ENCODE measurements at places on chromosomes 12 and 14.

DNA sequence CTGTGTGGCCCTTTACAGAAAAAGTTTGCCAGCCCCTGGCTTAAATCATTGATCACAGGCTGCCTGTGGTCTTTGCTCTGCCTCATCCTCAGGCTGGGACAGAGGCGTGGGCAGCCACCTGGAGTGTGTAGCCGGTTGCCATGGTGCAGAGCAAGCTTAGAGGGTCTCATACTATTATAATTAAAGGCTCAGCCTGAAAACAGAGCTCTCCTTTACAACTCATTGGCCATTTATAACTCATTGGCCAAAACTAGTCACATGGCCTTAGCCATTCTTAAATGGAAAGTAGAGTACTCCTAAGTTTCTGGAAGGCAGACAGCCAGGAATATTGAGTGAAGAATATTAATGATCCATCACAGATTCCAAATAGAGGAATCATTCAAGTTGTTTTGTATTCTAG, 3.0 kb downstream of the HSP90B1 start:
- no peak for DNase-seq

DNA sequence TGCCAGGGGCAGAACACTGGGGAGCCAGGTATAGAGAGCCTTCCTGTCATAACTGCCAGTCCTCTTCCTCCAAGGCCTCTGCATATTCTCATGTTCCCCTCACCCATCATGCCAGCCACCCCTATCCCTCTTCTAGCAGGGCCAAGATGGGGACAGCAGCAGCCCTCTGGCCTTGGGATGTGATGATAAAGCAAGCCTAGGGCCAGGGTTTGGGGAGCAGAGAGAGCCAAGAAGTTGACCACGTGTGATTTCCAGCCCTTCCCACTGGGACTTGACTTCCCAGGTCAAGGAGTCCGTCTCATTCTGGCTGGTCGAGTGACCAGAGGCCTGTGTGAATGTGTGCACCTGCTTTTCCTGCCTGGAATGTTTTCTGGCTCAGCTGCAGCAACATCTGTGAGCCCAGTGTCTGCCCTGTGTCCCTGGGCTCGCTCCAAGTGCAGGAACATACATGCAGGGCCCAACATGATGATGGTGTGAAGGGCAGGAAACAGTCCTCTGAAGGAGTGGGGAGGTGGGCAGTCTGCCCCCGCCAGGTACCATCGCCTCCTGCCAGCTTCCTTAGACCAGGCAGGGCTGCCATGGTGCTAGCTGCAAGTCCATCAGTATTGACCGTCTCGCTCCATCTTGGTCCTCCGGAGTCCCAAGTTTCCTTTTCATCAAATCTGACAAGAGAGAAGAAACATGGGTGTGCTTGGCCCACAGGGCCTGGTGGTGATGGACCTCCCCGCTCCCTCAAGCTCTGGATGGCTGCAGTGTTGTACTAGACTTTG, 21.0 kb downstream of the VASH1 start:
- DNase-seq: no peak

DNA sequence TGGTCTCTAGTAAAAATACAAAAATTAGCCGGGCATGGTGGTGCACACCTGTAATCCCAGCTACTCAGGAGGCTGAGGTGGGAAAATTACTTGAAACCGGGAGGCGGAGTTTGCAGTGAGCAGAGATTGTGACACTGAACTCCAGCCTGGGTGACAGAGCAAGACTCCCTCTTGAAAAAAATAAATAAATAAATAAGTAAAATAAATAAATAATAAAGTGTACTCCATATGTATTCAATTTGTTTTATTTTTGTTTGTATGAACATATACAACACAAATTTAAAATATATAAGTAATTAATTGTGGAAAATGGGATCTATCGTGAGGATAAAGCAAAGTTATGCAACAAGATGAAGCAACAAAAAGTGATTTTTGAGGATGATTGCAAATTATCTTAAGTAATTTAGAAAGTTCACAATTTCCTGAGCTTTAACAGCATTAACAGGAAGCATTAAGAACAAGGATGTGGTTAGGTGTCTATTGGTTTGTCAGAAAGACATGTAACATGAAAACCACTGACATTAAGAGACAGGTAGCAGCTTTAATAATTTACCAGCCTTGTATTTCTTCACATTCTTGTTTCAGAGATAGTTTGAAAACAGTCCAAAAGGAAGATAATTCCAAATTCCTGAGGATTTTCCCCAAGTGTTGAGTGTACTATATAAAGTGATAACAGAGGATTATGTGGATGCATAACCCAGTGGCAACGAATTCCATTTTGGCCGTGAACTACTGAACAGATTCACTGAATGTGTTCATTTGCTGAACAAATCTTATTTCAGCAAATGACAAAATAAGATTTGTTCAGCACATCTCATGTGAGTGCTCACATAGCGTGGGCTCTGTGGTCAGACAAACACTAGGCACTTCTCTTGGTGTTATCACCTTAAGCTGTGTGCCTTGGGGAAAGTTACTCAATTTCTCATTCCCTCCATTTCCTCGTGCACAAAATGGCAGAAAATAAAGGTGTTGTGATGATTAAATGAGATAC, 68.6 kb upstream of the RESF1 start:
- no peak for DNase-seq

DNA sequence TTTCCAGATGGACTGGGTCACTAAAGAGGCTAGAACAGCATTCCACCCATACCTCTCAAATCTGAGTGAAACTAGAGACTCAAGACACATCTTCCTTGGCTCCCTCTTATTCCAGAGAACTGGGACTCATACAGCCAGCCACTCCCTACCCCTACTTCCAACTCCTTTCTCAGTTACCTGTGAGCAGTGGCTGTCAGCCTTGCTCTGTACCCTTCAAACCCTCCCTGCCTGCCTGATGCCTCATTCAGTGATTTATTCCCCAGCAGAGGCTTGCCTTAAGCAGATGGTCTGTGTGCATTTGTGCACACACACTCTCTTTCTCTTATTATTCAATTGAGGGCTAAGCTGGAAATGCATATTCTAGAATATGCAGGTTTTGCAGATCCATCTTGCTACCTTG, 14.6 kb downstream of the GPR84 start:
- DNase-seq: no peak
